ENCODE measurements at places on chromosomes 16 and 17.

DNA sequence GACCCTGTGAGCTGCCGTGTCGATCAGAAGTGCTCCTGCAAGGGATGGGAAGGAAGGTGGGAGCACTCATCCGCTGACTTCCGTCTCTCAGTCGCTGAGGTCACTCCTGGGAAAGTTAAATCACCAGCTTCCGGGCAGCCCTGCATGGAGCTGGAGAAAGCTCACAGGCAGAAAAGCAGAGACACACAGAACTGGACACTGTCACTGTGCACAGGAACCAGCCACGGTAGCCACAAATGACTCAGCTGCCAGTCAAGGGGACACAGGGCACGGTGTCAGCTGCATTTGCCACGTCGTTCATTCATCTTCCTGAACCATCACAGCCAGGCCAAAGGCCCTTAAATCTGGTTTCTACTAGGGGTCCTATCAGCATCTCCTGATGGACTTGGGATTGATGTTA is 226.4 kb upstream of the PSMD7 start:
- DNase-seq = no peak

DNA sequence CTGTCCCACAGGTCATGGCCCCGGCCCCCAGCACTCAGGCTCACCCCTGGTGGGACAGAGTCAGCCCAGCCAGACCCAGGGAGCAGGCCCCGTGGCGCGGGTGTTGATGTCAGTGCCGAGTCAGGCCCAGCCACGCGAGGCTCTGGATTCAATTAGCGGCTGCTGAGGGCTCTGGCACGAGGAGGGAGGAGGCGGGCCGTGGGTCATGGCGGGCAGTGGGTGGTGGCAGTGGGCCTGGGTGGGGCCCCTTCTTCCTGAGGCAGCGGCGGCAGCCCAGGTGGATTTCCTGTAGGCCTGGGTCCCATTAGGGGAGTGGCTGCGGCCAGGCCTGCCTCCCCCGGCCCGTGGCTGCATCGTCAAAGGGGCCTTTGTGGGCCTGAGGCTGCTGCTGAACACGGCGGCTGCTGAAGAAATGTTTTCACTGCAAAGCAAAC is 12.9 kb downstream of the VASN start:
- no peak for DNase-seq

DNA sequence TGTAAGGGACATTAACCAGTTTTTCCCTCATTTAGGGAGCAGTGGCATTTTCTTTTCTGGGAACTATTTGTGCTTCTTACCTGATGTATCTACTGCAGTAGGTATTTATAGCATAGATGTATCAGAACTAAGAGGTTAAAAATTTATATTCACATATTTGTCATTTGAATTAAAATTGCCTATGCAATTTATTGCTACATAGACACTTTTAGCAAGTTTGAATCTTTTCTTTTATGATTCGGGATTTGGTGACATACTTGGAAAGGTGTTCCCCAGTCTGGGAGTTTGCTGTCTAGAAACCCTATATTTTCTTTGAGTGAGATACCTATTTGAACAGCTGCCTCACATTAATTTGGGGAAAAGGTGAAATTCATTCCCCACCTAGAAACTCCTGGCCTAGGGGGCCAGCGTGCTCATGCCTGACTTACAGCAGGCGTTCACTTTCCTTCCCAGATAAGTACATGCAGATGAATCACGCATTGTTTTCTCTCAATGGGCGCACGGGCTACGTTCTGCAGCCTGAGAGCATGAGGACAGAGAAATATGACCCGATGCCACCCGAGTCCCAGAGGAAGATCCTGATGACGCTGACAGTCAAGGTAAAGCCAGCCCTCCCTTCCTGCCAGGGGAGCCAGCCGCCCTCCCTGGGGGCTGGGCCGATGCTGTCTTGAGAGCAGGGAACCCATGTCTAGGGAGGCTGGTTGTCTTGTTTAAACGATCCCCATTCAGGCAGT is 73.8 kb downstream of the SDR42E1 start:
- DNase-seq = no peak

- DNase-seq = no peak
Measured at GRCh38 chr16:53219371-53219770, 164.6 kb downstream of the CHD9 start.

DNA sequence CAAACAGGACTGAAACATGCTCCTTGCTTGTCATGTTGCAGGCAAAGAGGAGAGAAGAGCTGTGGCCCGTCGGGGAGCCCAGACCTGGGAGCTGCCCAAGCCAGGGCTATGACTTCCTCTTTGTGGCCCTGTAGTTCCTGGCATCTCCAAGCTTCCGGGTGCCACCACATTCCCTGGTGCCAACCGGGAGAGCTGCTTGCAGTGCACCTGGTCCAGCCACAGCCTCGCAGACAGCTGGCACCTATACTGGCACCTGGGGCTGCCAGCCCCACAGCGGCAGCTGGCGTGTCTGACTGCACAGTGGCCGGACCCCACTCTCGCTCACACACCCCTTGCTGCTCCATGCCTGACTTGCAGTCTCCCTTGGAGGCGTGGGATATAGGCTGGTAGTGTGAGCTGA is 37.1 kb upstream of the FOXJ1 start:
- no peak for DNase-seq

GRCh38 chr17:75352079-75352569 is 53.4 kb downstream of the GRB2 start:
- DNase-seq = no peak

DNA sequence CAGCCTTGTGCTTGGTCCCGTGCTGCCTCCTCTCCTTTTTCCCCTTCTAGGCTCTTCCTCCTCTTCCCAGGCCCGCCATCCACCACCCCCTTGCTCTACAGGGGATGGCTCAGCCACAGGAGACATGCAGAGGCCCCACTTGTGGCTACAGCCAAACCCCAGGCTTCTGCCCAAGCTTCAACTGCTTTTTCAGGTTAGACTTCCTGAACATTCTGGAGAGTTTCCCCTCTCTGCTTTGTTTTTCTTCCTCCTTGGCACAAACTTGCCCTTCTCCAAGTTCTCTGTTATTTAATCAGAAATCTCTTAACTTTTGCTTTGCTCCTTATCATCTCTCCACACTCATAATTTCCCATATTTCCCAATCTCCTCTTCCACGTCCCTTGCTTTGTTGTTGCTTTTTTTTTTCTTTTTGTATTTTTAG is 18.3 kb upstream of the HAS3 start:
- no peak for DNase-seq

Data from esophagus muscularis mucosa (tissue), 4 donors.